CD4-positive, alpha-beta T cell (primary cell): ENCODE measurements at places on chromosomes 2 and 18. TPM values are rescaled to one million over a fixed set of nuclear protein-coding genes. Genes with fewer than 3 reads are reported as not detected.

Gene SPDYA
- 12.8 TPM for total RNA-seq

Gene ANKRD30B
- not detected for total RNA-seq

Gene SIGLEC15
- not detected for total RNA-seq

Gene PLCD4
- total RNA-seq = 0.25 TPM

Gene REG1B
- total RNA-seq = not detected

DNA sequence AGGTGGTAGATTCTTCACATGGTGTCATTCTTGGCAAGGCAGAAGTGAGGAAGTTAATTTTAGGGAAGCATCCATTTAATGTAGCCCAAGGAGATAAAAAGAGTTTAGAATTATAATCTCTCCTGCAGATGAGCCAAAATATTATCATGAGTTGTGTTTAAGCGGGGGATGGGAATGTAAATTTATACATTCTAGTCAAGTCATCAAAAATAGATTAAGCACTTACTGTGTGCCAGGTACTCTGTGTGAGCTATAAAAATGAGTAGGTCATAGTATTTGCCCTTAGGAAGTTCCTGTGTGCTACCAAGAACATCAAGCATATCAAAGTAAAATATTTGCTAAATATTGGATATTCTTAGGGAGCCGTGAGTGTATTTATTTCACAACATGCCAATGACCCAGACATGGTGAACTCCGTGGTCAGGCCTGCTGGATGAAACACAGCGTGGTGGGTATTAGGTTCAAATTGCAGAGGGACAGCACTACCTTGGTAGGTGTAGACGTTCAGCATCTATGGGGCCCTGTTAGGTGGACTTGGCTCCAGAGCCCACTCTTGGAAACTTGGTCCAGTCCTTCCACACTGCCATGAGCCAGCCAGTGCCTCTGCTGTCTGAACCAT lies 37.4 kb downstream of the MEIS1 start:
- no peak for DNase-seq

DNA sequence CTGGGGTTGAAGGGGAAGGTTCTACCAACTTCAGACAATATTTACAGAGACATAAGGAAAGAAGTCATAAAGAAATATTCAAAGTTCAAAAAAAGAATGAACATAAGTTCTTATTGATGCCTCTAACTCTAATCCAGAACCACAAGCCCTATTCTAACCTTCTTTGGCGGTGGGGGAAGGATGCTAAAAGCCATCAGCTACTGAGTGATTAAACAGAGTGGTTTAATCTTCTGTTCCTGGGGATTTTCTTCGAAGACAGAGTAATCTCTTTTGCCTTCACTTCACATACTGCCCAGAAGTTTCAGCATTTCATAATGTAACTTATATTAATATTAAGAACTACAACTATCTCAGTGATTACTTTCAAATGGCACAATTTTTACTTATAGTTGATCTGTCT lies 51.2 kb upstream of the TXNDC2 start:
- DNase-seq = no peak

DNA sequence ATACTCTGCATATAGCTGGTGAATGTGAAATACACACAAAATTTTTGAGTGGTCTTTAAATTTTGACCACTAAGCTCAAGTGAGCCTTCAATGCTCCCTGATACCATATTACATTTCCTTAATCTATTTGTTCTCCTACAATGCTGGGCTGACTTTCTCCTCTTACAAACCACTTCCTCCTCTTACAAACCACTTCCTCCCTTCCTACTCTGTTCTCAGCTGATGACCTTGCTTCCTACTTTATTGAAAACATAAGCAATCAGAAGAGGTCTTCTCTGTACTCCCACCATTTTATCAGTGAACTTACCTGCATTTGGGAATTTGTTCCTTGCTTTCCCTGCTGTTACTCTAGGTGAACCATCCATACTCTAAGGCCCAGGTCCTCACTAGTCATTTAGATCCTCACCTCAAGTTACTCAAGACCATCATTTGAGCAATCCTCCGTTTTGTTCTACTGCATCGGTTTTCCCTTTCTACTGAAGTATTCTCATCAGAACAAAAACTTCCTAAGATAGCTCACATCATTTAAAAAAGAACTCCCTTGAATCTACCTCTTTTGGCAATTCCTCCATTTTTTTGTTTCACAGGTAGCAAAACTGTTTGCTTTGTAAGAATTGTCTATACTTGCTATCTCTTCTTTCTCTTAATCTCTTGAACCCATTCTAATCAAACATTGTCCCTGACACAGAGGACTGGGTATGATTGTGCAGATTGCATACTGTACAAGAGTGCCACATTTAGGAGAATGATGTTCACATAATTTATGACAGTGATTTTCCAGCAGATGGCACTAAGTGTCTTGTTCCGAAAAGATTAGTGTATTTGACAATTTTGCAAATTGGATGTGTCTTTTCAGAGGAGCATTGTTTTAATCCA lies 96.5 kb downstream of the EPB41L5 start:
- peak; percentile 56 for DNase-seq

GRCh38 chr2:66535574-66536289 lies 100.8 kb downstream of the MEIS1 start:
- DNase-seq = no peak

DNA sequence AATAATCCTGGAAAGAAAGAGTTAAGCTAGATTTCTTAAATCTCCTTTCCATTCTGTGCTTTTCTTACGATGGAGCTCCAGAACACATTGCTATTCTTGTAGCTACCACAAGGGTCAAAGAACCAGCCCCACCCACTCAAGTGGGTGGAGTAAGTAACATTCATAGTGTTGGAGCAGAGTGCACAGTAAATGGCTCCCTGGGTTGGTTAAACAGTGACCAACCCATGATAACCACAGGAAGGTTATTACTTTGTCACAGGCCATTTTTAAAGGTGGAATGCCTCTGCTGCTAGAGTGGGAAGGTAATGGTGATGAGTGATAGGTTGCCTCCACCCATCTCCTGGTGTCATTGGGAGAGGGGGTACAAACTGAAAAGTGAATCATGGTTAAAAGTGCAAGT lies 13.9 kb downstream of the ARPC2 start:
- no peak for DNase-seq

DNA sequence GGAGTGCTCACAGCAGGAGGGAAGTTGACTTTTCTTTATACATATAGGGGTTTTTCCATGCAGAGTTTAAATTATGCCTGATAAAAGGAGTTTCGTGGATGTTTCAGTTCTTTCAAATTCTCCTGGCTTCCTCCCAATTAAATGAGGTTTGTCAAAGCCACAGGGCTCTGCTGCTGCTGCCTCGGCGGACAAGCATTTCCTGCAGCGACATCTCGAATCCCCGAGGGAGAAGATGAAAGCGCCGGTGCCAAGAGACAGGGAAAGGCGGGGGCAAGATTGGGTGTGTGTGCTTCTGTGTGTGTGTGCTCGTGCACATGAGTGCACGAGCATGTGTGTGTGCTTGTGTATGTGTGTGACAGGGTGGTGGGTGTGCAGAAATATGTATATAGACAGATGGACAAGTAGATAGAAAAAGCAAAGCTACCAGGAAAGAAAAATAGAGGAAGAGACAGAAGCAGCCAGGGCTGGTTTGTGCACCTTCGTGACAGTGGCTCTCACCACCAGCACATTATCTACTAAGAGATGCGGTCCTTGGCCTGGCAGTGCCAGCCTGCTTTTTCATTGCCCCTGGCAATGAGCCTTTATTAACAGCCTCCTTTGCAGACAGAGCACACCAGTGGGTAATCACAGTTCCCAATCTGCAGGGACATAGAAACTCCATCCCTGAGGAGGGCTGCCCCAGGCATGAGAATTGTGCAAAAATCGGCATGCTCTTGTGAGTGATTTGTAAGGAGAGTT lies 76.2 kb downstream of the CDK15 start:
- DNase-seq = peak; percentile 13

- DNase-seq = no peak
Observed at GRCh38 chr2:136024616-136025015, 39.2 kb upstream of the DARS1 start.

- DNase-seq = no peak
Observed at GRCh38 chr2:27638709-27639108, 9.9 kb downstream of the GPN1 start.

DNA sequence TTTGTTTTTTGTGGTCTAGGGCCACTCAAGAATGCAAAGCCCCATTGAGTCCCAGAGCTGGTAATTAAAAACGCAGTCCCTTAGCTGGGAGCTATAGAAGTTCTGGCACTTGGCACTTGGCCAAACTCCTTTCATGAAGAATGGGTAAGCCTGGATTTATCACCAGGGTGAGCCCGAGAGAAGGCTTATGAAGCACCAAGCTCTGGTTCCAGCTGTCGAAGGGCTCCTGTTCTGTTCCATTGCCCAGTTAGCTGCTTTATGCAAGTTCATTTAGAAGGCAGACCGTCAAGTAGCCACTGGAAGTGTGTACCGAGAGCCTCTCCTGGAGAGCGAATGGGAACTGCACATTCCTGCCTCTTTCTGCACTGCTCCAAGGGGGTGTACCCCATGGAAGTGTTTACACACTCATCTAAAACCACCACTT lies 14.2 kb downstream of the ECEL1 start:
- DNase-seq = no peak
